Amniotic stem cell (primary cell): ENCODE measurements at places on chromosomes 12 and 14.

GRCh38 chr14:37035401-37035800 is 137.0 kb downstream of the SLC25A21 start:
- no peak for DNase-seq

DNA sequence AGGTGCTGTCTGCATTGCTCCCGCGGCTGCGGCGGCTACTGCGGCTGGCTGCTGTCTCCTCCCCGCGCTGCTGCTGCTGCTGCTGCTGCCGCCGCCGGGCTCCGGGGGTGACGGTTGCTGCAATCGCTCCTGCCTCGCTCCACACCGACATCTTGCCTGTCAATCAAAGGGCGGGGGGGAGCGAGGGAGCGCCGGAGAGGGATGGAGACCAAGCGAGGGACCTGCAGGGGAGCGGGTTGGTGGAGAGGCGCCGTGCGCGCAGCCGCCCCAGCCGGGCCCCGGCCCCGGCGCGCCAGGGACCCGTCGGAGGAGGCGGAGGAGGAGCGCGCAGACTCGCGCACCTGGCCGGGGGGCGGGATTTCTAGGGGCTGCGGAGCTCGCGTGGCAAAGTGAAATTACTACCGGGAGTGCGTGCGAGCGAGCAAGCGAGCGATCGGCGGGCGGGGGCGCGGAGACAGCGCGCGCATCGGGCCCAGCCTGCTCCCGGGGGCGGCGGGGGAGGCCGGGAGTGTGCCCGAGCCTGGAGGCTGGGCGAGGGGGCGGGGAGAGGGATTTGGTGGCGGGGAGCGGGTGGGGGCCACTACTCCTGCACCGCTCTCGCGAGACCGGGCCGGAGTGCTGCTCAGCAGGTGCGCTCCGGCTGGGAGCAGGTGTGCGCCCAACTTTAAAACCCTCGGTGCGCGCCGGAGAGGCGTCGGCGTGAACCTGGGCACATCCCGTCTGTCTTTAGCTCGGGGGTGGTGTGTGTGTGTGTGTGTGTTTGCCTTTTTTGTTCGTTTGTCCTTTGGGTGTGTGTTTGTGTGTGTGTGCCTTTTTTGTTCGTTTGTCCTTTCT is at the start of gene KSR2:
Gene KSR2 (minus strand): TSS at position 165 of the 834 bp plus-strand sequence. CDS start 735 bp downstream, outside the sequence.
- DNase-seq: no peak

GRCh38 chr14:68929623-68930307 is 49.3 kb downstream of the ACTN1 start:
- no peak for DNase-seq

GRCh38 chr14:51023964-51024363 is 70.9 kb downstream of the TRIM9 start:
- DNase-seq: no peak

DNA sequence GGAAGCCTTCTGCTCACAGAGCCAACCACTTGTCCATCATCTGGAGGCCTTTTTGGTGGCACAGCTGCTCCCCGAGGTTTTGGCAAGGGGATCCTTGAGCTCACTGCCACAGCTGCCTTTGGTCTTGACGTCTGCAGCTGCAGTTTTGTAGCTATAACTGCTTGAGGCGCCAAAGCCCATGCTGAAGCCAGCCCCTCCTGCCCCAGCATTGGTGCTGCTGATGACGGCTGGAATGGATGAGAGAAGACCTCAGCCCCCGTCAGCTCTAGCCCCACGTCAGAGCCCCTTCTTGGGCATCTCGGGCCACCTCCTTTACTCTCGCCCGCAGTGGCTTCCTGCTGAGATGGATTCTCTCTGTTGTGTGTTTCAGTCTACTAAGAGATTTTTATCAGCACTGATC is 12.3 kb upstream of the KRT74 start:
- DNase-seq: no peak

- DNase-seq: peak; percentile 73
Observed at GRCh38 chr14:31090883-31091764, 64.9 kb upstream of the STRN3 start.

DNA sequence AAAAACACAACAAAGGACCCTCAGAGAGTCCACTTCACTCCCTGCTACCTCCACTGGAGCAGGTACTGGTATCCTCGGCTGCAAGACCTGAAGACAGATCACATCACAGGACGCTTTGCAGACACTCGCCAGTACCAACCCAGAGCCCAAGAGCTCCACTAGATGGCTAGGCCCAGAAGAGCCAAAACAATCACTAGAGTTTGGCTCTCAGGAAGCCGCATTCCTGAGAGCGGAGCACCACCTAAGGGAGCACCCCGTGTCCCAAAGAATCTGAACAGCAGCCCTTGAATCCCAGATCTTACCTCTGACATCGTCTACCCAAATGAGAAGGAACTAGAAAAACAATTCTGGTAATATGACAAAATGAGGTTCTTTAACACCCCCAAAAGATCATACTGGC is 399.8 kb downstream of the RAD51B start:
- no peak for DNase-seq

DNA sequence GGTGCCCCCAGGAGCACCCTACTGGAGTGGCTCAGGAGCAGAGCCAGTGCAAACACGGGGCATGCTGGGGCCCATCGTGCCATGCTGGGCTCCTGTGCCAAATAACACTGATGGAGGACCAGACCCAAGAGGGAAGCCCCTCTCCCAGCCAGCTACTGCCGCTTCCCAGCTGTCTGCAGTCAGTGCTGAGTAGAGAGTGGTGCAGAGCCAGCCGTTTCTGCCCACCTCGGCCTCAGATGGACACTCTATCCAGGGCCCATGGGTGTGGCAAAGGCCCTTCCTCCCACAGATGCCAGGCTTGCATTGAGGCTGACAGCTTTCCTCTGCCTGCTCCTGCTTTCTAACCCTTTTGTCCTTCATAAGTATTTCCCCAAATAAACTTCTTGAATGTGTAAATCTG is 13.2 kb downstream of the CLBA1 start:
- DNase-seq: no peak

DNA sequence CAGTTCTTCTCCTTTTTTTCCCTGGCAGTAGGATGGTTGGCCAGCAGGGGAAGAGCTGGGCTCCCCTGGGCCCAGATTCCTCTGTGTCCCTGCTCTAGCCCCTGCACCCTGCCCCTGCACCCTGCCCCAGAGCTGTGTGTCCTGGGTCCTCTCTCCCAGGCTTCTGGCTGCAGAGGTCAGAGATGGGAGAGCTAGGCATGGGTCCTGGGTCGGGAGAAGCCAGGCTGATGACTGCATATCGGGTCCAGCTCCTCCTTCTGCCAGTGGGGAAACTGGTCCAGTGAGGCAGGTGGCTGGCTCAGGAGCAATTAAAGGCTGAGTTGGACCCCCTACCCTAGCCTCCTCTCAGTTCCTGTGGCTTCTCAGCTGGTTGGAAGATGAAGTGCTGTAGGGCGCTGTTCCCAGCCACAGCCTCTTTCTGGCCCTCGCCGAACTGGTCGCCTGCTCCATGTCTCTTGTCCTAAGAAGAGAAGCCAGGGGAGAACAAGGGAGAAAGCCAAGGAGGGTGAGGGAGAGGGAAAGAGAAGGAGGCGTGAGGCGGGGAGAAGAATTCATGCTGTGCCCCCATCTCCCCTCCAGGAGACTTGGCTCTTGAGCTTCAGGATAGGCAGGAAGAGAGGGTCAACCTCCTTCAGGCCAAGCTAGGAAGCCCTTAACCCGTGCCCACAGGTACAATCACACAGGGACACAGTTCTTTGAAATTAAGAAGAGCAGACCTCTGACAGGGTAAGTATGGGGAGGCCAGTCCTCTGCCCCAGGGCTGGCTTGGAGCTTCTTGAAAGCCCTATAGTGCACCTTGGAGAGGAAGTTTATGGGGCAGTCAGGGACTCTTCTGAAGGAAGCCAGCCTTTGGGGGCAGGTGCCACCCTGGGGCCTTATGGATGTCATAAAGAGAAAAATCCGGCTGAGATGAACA is 9.5 kb downstream of the VASH1 start:
- no peak for DNase-seq

DNA sequence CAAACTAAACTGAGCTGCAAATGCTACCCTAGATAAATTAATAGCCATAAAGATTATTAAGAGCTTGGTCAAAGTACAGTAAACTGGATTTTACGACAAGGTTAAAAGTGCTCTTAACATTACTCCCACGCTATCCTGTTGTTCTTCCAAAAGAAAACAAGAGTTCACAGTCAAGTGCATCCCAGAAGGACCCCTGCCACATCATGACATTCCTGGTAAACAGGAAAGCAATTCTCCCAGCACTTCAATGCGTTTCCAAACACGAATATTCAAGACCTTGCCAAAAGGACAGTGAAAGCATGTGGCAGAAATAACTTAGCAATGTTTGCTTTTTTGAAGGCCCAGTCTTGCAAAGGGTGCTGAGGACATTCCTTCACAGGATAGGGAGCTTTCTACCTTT is 11.2 kb downstream of the SPRING1 start:
- DNase-seq: no peak

- DNase-seq: no peak
Observed at GRCh38 chr14:101600891-101601605, 39.8 kb downstream of the DIO3 start.

- no peak for DNase-seq
Observed at GRCh38 chr14:67537736-67538135, 4.6 kb downstream of the PLEKHH1 start.

GRCh38 chr14:67167420-67168109 is 21.7 kb upstream of the GARIN2 start:
- DNase-seq: no peak

- DNase-seq: no peak
Observed at GRCh38 chr14:61537563-61538463, 157.5 kb upstream of the HIF1A start.

DNA sequence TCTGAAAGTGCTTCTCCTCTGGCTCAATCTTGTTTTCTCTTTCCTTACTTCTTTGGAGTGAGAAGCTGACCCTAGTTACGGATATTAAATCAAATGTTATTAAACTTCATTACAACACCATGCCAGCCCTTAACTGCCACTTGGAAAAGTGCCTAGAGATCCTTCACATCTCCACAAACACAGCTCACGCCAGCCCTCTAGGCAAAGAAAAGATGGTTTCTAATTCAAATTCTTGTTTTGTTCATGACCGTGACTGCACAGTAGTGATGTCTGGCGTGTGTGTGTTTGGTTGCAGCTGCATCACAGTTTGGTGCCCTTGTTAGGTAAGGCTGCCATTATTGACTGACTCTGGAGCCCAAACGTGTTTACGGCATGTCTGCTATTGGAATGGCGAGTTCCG is 113.0 kb downstream of the BEGAIN start:
- DNase-seq: no peak

DNA sequence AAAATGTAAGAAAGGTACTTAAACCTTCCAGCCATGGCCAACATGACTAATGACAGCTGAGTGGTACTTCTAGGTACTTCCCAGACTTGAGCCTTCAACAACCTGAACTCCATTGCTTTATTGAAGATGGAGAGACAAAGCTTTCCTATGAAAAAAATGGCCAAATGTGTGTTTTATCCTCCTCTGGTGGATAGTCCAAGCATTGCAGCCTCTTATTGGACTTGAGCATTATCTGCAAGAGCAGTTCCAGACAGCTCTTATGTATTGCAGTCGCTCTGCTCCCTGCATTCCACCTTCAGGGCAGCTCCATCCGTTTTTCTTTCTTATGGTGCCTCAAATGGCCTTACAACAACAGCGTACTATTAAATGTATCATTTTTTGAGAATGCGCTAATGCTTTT is 588.2 kb downstream of the NRXN3 start:
- no peak for DNase-seq

DNA sequence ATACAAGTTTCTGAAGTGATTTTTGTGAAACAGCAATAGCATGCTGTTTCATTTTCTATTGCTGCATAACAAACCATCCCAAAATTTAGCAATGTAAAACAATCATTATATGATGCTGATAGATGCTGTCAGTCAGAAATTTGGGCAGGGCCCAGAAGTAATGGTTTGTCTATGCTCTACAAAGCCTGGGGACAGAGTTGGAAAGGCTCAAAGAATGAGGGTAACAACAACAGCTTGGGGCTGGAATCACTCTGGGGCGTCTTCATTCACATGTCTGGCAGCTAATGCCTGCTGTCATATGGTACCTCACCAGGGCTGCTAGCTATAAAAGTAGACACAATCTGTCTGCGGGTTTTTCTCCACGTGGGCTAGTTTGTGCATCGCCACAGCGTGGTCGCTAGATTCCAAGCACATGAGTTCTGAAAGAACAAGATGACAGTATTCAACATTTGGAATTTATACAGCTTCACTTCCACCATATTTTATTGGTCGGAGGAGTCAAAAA is 176.5 kb downstream of the BMP4 start:
- no peak for DNase-seq

DNA sequence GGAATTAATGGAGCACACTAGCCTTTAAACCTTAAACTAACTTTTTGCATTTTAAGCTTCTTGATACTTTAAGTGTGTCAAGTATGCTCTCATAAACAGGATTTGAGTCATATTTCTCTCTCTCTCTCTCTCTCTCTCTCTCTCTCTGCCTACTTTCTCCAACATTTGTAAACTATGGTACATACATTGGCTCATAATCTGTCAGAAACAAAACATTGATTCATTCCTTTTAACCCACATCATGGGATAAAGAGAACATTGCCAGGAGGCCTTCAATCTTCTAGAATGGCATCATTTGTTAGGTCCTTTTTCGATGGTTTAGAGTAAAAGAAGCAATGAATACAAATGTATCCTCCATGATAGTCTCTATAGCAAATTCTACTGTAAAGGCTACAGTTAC is 81.6 kb upstream of the RERGL start:
- no peak for DNase-seq

GRCh38 chr12:77372026-77372425 is 306.7 kb upstream of the E2F7 start:
- no peak for DNase-seq

- DNase-seq: no peak
Observed at GRCh38 chr14:89853936-89854693, 100.4 kb downstream of the EFCAB11 start.

DNA sequence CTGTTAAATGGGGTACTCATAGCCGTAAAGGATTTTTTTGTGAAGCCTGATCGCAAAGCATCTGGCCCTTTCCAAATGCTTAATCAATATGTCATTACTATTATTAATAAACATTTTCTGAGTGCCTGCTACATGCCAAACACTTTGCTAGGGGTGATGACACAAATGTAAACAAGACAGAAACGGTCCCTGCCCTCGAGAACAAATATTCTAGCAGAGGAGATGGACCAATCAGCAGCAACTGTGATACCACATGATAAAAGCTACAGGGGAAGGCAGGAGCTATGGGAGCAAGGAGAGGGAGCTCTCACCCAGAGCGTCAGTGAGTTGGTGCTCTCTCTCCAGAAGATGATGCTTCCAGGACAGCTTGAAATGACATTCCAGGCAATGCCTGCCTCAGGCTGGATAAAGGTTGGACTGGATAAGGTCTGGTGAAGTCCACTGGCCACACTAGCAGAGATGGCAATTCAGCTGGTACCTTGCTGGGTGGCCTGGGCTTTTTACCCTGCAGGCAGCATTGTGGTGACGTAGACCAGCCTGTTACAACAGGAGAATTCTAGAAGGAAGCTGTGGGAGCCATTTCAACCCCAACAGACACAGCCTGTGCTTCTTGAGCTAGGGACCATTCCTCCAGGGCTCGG is 41.1 kb downstream of the ERH start:
- no peak for DNase-seq

- peak; percentile 3 for DNase-seq
Observed at GRCh38 chr14:102993523-102993922, 63.8 kb downstream of the CDC42BPB start.
